Skeletal muscle cell (primary cell): ENCODE measurements at places on chromosomes 4 and X.

DNA sequence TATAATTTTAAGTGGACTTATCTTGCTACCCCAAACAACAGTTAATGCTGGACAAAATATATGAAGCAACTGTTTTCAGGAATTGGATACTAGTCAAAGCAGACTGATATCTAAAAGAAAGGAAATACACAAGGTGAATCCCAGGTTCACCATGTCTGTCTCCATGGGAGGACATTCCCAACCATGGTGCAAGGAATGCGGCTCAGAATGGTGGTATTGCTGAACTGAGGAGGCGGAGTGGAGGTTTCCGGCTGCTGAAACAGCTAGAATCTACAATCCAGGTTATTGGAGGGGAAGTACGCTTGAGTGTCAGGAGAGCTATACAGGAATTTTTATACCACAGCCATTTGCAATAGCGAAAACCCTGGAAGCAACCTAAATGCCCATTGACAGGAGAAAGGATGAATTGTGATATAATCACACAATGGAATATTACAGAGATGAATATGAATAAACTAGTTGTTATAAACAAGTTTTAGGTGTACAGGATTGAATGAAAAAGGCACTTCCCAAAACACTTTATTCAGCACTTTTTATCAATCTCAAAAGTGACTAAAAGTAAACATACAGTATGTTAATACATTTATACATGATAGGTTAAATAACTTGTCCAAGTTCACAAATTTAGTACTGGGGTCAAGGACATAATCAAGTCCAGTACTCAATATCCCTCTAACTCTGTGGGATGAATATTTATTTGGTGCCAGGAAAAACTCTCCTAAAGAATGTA is 9.0 kb downstream of the HMGB2 start:
- no peak for DNase-seq

GRCh38 chr4:168868044-168868781 is 141.8 kb downstream of the CBR4 start:
- peak; percentile 91 for DNase-seq

DNA sequence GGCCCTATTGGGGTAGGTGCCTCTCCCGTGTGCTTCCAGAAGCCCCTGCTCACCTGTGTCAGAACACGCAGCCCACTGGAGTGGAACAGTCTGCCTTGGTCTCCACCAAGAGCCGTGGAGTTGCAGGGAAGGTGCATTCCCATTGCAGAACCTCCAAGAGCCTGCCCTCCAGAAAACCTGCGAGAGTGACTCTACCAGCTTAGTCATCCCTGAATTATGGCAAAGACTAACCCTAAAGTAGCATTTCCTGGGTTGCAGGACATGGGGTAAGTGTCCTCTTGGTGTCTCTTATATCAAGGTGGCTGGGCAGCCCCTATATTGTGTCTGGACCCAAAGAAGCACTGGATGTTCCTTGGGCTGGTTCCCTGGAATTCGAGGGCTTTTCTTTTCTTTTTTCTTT is 224.6 kb downstream of the BCOR start:
- no peak for DNase-seq

DNA sequence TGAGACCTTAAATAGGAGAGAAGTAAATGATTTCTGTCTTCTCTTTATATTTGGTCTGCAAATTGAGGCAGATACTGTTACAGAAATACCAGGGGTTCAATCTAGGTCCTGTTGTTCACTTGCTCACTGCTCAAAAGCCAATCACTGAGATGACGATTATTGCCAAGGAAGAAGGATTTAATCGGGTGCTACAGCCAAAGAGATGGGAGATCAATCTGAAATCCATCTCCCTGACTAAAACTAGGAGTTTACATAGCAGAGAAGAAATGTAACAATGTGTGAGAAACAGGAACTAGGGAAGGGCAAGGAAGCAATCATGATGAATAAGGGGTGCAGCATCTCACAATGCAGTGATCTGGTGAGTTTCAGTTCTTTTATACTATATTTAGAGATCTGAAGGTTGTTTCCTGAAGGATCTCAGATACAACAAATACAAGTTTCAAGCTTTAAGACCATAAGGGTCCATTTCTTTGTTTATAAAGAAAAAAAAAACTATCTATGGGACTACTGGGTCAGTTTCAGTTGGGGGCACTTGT is 117.9 kb upstream of the FAM9B start:
- DNase-seq = no peak

- no peak for DNase-seq
These were observed 133.4 kb upstream of the GATB start for GRCh38 chr4:151894246-151894645.
